ENCODE measurements at places on chromosomes 4 and X.

- DNase-seq = no peak
These were observed 884 bp downstream of the IDH3G start for GRCh38 chrX:153793291-153793690.

DNA sequence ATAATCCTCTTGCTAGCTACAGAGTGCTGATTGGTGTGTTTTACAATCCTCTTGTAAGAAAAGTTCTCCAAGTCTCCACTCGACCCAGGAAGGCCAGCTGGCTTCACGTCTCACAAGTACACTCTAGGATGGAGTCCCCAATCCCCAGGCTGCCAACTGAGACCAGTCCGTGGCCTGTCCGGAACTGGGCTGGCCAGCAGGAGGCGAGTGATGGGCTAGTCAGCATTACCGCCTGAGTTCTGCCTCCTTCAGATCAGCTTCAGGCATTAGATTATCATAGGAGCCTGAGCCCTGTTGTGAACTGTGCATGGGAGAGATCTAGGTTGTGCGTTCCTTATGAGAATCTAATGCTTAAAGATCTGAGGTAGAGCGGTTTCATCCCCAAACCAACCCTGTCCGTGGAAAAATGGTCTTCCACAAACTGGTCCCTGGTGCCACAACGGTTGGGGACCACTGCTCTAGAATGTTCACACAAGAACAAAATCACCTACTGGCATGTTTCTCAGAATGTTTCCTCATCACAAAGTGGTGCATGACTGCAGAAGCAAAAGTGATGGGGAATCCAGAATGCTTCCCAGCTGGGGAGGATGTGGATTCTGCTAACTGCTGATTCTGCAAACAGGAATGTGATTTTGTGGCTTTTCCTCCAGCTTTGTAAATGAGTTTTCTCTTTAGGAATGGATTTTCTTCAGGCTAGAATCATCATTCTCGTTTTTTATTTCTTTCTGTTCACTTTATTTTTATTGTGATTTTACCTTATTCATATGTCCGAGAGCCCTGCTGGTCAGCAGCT lies 40.9 kb downstream of the SEPTIN11 start:
- DNase-seq = no peak

- no peak for DNase-seq
These were observed 30.6 kb downstream of the PCDH19 start for GRCh38 chrX:100379388-100379986.

DNA sequence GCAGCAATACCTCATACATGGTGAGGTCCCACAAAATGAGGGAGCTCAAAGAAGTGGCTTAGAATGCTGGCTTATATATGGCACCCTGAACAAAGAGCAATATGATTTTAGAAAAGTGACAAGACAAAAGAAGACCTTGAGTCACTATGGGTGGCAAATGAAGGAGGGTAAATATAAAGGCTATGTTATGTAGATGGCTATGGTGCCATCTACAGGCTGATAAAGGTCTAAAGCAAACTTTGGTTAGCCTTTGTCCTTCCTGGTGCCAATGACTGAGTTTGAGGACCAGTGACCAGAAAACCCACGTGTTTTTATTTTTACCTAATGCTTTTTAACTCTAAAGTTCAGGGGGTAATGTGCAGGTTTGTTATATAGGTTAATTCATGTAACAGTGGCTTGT lies 151.8 kb downstream of the CCNG2 start:
- DNase-seq = no peak

DNA sequence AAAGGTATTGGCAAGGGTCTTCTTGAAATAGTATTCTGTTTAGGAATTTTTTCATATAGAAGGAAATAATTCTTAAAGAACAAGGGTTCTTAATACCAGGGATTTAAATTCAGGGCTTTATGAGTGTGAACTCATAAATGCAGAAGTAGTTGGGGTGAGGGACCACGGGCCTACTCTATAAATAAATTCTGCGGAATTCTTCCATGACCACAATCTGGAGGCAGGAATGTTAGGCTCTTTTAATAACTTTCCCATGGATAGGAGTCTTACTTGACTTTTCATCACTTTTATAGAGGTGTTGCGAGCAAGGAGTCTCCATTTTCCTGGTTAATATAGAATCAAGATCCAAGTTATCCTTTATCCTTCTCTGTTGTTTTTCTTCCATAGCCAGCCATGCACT lies 76.7 kb upstream of the SLC4A4 start:
- no peak for DNase-seq

DNA sequence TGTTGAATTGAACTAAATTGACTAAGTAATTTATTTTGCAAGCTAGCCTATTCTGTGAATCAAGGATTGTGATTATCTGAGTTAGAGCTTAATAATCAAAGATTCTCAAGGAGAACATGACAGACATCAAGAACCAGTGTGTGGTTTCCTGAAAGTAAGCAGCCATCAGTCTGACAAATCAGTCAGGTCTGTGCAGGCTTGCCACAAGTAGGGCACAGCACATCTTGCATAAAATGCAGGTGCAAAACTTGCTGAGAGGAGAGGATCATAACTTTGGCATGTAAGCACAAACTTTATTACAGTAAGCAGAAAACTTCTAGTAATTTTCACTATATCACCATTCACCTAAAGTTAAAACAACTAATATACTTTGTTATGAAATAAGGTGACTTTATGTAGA lies 22.5 kb downstream of the FAM241A start:
- no peak for DNase-seq

GRCh38 chrX:43868791-43869190 lies 13.5 kb downstream of the MAOB start:
- no peak for DNase-seq

DNA sequence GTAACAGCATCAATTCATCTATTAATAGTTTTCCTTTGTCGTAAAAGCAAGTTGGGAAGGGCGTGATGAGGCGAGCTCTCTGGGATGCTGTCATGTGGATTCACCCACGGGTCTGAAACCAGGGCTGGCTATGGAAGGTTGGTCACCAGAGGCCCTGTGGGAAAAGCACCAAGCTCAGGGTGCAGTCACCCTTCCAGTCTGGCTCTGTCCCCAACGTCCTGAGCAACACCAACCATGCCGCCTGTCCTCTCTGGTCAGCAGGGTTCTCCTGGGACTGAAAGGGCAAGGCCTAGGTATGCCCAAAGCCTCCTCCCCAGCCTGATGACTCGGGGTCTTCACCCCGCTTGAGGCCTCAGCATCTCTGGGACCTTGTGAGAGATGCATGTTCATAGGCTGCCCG lies 97.2 kb upstream of the MSX1 start:
- DNase-seq = no peak

DNA sequence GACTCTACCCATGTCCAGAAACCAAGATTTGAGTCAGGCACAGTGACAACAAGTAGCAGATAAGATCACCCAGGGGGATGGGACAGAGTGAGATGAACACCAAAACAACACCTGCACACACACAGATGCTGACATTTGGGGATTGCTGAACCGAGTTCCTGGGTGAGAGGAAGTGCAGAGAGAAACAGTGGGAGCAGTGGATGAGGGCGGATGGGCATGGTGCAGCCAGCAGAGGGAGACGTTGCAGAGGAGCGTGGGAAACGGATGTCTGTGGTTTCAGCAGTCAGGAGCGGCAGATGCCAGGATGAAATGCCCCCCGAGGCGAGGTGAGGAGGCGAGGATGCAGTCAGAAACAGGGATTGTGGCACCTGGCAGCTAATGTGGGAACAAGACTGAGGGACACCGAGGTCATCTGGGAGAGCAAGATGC lies 78.6 kb upstream of the STS start:
- no peak for DNase-seq

- DNase-seq = no peak
These were observed 63.2 kb downstream of the MID1 start for GRCh38 chrX:10557166-10557565.

DNA sequence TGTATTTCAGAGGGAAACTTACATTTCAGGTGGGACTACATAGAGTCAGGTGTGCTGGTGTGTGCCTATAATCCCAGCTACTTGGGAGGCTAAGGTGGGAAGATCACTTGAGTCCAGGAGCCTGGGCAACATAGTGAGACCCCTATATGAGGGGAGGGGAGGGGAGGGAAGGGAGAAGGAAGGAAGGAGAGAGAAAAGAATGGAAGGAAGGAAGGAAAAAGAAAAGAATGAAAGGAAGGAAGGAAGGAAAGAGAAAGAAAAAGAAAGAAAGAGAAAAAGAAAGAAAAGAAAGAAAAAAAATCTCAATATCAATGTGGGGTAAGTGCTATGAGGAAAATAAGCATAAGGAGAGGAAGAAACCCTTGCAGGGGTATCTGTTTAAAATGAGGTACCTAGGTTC lies 43.6 kb upstream of the RAB33B start:
- no peak for DNase-seq

DNA sequence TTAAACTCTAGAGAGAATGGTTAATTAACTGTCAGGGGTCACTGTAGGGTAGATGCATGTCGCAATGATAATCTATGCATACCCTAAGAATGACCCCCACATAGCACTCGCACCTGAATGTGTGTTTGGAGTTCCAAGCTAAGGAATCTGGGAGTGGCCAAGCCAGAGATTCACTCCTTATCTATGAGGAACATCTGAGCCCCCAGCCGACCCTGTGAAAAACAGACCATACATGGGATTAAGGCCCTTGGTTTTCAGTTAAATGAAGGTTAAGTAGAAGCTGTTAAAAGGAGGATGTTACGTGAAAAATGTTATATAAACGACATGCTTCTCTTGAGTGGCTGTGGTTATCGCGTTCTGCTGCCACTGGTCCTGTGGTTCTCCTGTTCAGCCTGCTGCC lies 147.2 kb downstream of the RELL1 start:
- DNase-seq = no peak

GRCh38 chr4:162830899-162831298 lies 335.8 kb downstream of the NAF1 start:
- no peak for DNase-seq

- no peak for DNase-seq
These were observed 71.2 kb downstream of the AASDH start for GRCh38 chr4:56316011-56316650.

DNA sequence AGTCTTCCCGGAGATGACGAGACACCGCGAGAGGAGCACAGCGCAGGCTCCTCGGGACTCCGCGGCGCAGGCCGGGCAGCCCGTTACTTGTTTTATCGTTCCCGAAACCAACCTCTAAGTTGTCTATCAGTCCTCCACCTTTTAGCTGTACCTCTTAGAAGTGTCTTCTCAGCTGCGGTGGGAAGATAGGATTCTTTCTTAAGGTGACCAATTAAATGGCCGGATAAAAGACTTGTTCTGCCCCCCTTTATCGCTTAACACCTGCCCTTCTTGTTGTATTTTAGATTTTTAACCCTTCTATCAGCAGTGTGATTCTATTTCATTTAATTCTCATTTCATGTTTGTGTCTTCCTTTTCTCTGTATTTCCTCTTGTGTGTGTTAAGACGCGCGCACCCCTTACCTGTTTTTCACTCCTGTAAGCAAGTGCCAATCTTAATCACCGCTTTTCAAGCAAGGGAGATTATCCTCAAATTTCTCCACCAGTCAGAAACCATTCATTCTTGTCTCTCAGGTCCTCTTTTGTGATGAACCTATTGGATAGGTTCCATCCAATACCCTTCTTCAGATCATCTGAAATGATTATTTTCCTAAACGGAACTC lies at the start of gene SLC9B2:
Gene SLC9B2 (minus strand): TSS at position 15 of the 601 bp plus-strand sequence. CDS start 9,211 bp downstream, outside the sequence.
- no peak for DNase-seq

GRCh38 chr4:26867914-26868684 lies 7.5 kb downstream of the STIM2 start:
- no peak for DNase-seq

DNA sequence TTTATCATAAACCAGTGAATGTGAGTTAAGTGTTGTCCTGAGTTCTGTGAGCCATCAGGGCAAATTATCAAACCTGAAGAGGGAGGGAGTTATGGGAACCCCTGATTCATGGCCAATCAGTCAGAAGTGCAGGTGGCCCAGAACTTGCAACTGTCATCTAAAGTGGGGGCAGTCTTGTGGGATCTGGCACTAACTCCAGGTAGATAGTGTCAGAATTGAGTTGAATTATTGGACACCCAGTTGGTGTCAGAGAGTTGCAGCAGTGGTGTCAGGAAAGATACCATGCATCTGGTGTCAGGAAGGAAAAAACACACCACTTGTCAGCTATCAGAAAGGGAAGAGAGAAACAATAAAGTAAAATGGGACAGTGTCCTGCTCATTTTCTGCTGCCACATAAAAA lies 8.4 kb downstream of the CORIN start:
- no peak for DNase-seq

GRCh38 chr4:124459941-124460310 lies 252.6 kb downstream of the ANKRD50 start:
- DNase-seq = no peak

DNA sequence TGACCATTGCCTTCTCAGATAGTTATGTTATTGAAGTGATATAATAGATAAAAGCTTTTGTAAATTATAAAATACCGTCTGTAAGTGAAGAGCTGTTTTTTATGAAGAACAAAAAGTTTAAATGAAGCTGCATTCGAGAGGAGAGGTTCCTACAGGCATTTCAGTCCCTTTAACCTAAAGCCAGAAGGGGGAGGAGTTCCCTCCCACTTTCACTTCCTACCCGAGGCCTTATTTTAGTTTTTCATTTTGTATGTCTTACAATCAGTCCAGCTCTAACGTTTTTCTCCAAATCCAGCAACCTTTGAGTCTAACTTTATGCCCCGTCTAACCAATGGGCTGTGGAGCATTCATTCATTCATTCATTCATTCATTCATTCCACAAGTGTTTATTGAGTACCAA lies 16.5 kb upstream of the SOX3 start:
- DNase-seq = no peak

DNA sequence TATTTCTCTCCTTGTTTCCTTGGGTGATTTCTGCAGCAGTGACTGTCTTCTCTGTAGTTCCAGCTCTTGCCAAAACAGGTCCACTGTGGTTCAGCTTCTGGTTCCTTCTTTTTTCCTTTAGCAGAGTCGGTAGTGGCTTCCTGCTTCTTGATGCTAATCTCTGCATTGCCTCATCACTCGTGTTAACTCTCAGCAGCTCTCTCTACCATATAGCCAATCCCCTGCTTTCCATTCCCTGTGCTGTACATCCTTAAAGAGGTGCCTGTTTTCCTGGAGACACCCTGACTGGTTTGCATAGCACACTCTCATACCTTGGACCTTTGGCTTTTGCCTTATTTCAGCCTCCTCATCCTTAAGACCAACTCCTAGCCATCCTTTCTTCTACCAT lies 191.2 kb upstream of the LNX1 start:
- no peak for DNase-seq

DNA sequence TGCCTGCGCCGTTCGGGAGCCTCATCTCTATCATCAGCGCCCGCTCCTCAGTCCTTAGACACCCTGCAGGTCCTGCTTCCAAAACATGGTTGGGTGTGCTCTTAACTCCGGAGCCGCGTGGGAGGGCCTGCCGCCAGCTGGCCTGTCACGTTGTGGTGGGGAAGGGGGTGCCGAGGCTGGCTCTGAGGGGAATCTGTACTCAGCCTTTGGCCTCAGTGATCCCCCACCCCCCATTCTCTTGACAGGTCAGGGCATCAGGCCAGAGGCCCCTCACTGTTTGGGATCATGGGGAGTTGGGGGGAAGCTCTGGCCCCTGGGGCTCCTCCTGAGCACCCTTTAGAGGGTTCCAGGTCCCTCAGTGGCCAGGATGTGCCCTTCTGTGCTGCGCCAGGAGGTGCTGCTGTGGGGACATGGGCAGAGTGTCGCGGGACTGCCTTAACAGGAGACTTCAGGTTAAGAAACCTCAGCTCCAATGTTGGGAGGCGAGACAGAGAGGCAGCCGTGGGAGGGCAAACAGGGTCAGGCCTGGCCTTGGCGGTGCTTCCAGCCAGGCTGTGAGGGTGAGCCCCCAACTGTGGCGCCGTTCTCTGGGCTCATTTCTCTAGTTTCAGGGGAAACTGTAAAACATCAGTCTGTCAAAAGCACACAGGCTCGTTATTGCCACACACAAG lies 33.5 kb downstream of the TRMT44 start:
- no peak for DNase-seq

All from stimulated activated CD4-positive, alpha-beta T cell treated with anti-CD3 and anti-CD28 coated beads, Interleukin-1b, Interleukin-23, amount 100 ng/mL, for 1 hour (primary cell).